ENCODE measurements at places on chromosomes 1 and 21.

- DNase-seq = no peak
Measured at GRCh38 chr1:92817986-92818764, 13.7 kb upstream of the RPL5 start.

GRCh38 chr1:63592536-63593302, 492 bp upstream of the PGM1 start:
- DNase-seq = no peak

GRCh38 chr1:71030026-71030425, 17.6 kb downstream of the PTGER3 start:
- no peak for DNase-seq

GRCh38 chr1:9437961-9438430, 101.3 kb upstream of the SLC25A33 start:
- DNase-seq = no peak

GRCh38 chr1:245378745-245379144, 224.0 kb downstream of the KIF26B start:
- peak; percentile 66 for DNase-seq

DNA sequence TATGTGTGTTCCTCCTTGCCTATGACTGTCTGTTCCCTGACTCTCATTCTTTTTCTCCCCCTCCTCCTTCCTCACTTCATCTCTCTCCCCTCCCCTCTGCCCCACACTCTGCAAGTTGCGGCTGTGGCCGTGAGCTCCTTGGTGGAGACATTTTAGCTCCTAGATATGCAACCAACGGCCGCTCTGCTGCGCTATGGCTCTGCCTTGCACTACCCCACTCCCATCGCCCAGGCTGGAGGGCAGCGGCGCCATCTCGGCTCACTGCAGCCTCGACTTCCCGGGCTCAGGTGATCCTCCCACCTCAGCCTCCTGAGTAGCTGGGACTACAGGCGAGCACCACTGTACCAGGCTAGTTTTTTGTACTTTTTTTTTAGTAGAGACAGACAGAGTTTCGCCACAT, 5.5 kb downstream of the REG4 start:
- no peak for DNase-seq

GRCh38 chr1:103112546-103112945, 4.2 kb upstream of the COL11A1 start:
- DNase-seq = no peak

GRCh38 chr1:179941454-179941853, 13.2 kb upstream of the CEP350 start:
- no peak for DNase-seq

GRCh38 chr21:33267250-33267649, 1.1 kb downstream of the IL10RB start:
- no peak for DNase-seq

GRCh38 chr1:199399996-199400724, 627.4 kb upstream of the NR5A2 start:
- no peak for DNase-seq

- no peak for DNase-seq
Measured at GRCh38 chr1:84152649-84153056, 8.6 kb downstream of the PRKACB start.

GRCh38 chr21:44778094-44778493, 23.5 kb downstream of the UBE2G2 start:
- no peak for DNase-seq
